NCI-H1092 (cell line): ENCODE measurements at places on chromosomes 12 and 14.
A peak's percentile ranks its signal among the peaks of the same experiment; 100 is the strongest.

- DNase-seq, result no peak
These were observed 3.2 kb downstream of the SUSD6 start for GRCh38 chr14:69614592-69614991.

DNA sequence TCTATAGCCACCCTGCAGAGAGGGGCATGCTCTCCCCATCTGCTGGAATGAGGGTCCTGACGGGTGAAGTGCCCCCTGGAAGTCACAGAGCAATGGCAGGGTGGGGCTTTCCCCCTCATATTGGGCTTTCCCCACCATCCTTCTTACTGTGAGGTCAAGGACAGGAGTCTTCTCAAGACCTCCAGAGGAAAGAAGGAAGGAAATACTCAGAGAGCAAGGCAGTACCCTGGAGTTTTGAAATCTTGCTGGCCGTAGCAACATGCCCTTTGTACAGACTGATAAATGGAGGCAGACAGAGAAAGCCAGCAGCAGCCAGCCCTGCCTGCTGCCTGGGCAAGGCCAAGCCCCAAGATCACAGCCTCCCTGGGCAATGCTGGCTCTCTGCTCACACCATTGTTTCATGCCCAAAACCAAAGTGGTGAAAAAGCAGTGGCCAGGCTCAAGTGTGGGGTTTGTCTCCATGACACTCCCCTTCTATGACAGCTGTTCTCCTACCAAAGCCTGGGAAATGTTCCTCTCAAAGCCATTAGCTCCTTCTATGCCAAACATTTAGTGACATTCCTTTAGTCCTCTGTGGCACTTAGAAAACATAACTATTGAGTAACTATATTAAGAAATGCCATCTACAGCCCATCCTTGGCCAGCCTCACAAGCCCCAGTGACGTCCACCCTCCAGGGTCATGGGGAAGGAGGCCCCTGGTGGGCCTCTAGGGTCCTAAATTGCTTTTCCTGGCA lies 13.2 kb upstream of the ITPK1 start:
- no peak for DNase-seq

GRCh38 chr14:57686304-57686703 lies 179.6 kb downstream of the SLC35F4 start:
- peak; percentile 49 for DNase-seq

- DNase-seq, result no peak
These were observed 34.9 kb upstream of the CTDSP2 start for GRCh38 chr12:57881475-57881874.

DNA sequence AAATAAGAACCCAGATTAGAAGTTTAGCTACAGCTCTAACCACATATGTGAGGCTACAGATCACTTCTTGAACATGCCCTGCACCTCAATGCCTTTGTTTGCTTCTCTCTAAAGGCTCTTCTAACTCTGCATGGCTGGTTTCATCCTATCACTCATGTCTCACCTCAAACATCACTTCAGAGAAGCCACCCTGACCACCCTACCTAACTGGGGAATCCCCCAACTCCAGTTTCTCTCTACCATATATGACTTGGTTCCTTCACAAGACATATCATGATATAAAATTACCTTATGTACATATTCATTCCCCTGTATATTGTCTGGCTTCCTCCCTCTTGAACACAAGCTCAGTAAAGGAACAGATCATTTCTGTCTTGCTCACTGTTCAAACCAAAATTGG lies 250.2 kb upstream of the GRIP1 start:
- DNase-seq, result no peak

GRCh38 chr12:124737772-124738635 lies 125.7 kb downstream of the SCARB1 start:
- no peak for DNase-seq

DNA sequence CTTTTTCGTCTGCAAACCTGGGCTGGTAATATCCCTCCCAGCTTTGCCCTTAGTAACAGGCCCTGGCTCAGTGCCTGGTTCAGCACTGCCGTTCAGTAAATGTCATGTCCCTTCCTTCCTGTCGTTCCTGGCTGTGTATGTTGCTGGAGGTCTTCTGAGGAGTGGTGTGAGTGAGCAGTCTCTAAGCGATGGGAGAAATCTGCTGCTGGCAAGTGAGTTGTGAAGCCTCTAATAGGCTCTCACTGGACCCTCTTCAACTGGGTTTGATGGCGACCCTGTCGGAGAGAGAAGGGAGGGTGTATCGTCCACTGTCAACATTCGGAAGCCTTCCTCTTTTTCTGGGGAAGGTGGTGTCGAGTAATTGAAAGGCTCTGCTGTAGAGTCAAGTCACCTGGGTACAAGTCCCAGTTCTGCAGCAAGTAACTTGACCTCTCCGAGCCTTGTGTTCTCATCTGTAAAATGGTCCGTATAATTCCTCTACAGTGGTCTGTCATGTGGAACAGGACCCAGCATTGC lies 62.8 kb downstream of the HRK start:
- DNase-seq, result peak; percentile 0

- no peak for DNase-seq
These were observed 157.2 kb downstream of the PAX9 start for GRCh38 chr14:36818794-36819384.

- no peak for DNase-seq
These were observed 44.8 kb downstream of the SSPN start for GRCh38 chr12:26239852-26240815.

GRCh38 chr12:95548539-95549391 lies 2.5 kb downstream of the USP44 start:
- DNase-seq, result no peak

GRCh38 chr12:51661836-51662235 lies 70.8 kb downstream of the SCN8A start:
- no peak for DNase-seq

DNA sequence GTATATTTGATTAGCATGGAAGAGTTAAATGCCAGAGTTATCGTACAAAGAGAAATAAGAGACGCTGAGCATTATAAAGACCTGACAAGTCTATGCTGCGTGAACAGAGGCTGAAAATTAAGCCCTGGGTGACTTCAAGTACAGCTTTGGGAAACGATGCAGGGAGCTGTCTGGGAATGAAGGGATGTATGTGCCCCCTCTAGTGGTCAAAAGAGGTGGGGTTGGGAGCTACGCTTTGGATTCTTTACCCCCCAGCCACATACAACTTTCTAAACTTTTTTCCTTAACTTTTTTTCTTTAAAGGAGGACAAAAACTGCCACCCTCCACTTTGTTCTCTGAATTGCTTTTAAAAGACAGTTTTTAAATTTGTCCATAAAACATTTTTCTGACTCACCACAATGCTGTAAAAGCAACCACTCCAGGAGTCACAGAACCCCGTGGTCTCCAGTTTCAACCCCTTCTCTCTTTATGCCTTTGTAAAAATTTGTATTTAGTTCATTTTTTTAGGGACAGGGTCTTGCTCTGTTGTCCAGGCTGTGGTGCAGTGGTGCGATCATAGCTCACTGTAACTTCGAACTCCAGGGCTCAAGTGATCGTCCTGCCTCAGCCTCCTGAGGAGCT lies 59.4 kb downstream of the ZNF664 start:
- DNase-seq, result no peak

DNA sequence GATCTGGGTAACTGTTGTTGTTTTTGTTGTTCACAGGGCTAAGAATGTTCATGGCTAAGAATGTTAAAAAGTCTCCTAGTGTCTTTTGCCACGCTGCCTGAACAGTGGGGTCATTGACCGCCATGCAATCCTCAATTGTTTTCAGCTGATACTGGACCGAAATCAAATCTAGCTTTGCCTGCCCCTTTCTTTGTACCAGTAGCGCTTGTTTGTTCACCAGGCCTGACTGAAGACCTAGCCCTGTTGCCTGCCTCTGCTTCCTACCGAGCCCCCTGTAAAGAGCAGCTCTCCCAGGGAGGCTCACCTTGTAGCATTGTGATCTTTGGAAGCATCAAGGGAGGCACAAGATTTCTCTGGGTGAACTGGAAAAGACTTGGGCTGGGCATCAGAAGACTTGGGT lies 6.7 kb downstream of the PSEN1 start:
- no peak for DNase-seq

- DNase-seq, result no peak
These were observed 134.7 kb downstream of the NOVA1 start for GRCh38 chr14:26463136-26463535.

GRCh38 chr12:44295958-44296623 lies 460.2 kb downstream of the TMEM117 start:
- DNase-seq, result no peak

DNA sequence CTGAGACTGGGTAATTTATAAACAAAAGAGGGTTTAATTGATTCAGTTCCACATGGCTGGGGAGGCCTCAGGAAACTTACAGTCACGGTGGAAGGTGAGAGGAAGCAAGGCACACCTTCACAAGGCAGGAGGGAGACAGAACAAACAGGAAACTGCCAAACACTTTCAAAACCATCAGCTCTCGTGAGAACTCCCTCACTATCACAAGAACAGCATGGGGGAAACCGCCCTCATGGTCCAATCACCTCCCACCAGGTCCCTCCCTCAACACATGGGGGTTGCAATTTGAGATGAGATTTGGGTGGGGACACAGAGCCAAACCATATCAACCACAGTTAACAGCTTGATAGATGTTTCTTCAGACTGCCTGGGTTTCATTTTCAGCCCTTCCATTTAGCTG lies 6.2 kb upstream of the GNPNAT1 start:
- no peak for DNase-seq

DNA sequence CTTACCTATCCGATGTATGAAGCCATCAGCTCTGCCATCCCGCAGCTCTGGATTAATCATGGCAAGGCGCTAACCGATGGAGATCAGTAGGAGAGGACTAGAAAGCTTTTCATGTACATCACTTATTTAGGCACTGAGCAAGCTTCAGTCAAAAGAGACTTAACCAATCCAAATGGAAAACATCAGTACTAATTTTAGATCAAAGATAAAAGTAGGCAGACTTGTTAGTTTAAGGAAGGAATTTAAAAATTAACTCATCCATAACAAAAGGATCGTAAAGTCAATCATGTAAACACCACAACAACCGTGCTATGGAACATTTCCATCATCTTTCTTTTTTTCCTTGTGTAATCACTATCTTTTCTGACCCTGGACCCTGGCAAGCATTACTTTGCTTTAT lies at the start of gene CLEC2A:
TSS of gene CLEC2A (minus strand) at position 101 of the 400 bp plus-strand sequence. CDS start at position 60, 41 bp downstream.
- no peak for DNase-seq

DNA sequence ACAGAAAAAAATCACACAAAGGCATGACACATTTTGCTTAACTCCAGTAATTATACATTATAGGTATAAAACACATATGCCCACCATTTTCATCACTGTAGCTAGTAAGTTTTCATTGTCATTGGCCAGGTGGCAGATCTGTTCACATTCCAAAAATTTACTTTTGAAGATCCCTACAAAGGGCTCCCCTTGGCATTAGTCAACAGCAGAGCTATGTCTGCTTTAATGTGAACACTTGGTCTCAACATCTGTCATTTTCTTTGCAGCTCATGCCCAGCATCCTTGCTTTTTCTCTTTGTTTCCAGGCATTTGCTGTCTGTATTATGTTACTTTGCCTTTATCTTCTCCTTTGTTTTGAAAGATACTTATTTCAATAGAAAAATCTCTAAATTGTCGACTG lies 519.1 kb upstream of the FOXG1 start:
- DNase-seq, result no peak
